CD4-positive, alpha-beta memory T cell (primary cell): ENCODE measurements at places on chromosomes 3 and 15. TPM values are rescaled to one million over a fixed set of nuclear protein-coding genes. Genes with fewer than 3 reads are reported as not detected.

Gene PIGZ
- 0.42 TPM for polyA plus RNA-seq

Gene IGSF11
- polyA plus RNA-seq, result not detected

DNA sequence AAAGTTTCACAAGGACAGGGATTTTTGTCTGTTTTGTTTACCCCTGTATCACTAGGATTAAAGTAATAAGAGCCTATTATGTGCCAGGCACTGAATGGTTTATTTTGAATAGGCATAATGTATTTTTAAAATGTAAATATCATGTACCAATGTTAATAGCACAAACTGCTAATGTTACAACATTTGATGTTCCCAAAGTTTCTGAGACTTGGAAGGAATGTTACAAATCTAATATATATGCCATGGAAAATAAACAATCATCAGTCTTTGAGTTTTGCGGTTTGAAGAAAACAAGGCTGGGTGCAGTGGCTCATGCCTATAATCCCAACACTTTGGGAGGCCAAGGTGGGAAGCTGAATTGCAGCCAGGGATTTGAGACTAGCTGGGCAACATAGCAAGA, 159.4 kb downstream of the CDIN1 start:
- DNase-seq, result no peak
- no peaks in the 10 kb centered on the region for H3K4me1 ChIP-seq
- H3K36me3 ChIP-seq, result no peaks in the 10 kb centered on the region
- no peaks in the 10 kb centered on the region for H3K27me3 ChIP-seq
- H3K4me3 ChIP-seq, result no peak overlapping the region
- H3K27ac ChIP-seq, result no peak overlapping the region

- peaks cover 34% of the 10 kb centered on the region for H3K4me1 ChIP-seq
- H3K27me3 ChIP-seq, result no peaks in the 10 kb centered on the region
- H3K36me3 ChIP-seq, result peaks cover 15% of the 10 kb centered on the region
- DNase-seq, result no peak
- no peak overlapping the region for H3K4me3 ChIP-seq
- no peak overlapping the region for H3K27ac ChIP-seq
Observed at GRCh38 chr3:49720855-49721595, 1.5 kb upstream of the AMIGO3 start.

DNA sequence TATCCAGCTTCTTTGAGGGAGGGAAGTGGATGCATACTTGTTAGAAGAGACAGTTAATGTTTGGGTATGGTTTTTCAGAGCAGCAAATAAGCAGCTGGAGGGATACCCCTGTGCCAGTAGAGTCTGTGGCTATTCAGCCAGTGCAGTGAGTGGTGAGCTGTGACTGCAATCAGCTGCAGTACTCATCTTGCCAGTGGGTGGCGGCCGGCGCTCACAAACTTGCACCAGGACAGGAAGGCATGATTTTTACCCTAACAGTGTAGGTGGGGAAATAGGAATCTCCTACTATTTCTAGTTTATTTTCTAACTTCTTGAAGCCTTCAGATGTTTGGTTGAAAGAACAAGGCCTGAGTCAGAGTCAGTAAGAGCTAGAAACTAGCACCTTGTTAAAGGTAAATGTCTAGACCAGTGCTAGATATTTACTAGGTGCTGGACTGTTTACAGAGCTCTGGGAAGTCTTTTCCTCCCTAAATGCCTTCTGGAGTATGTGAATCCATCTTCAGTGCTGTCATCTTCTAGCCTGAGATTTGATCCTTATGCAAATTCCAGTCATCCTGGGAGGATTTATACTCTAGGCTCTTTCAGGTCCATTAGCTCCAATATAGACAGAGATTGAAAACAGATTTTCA, 23.6 kb downstream of the TIMP4 start:
- no peak overlapping the region for H3K4me3 ChIP-seq

GRCh38 chr15:94582368-94582767, 351.0 kb downstream of the MCTP2 start:
- H3K4me3 ChIP-seq, result no peak overlapping the region
- no peak for DNase-seq
- no peaks in the 10 kb centered on the region for H3K27me3 ChIP-seq
- H3K27ac ChIP-seq, result no peak overlapping the region
- H3K36me3 ChIP-seq, result no peaks in the 10 kb centered on the region

- no peak overlapping the region for H3K27ac ChIP-seq
- H3K27me3 ChIP-seq, result no peaks in the 10 kb centered on the region
- no peak for DNase-seq
- no peak overlapping the region for H3K4me3 ChIP-seq
Observed at GRCh38 chr15:37517191-37517895, 417.0 kb upstream of the MEIS2 start.
